ENCODE measurements at places on chromosomes 16 and 17.
A peak's percentile ranks its signal among the peaks of the same experiment; 100 is the strongest.

- DNase-seq: no peak
Measured at GRCh38 chr17:74871356-74872076, 1.3 kb downstream of the FDXR start.

DNA sequence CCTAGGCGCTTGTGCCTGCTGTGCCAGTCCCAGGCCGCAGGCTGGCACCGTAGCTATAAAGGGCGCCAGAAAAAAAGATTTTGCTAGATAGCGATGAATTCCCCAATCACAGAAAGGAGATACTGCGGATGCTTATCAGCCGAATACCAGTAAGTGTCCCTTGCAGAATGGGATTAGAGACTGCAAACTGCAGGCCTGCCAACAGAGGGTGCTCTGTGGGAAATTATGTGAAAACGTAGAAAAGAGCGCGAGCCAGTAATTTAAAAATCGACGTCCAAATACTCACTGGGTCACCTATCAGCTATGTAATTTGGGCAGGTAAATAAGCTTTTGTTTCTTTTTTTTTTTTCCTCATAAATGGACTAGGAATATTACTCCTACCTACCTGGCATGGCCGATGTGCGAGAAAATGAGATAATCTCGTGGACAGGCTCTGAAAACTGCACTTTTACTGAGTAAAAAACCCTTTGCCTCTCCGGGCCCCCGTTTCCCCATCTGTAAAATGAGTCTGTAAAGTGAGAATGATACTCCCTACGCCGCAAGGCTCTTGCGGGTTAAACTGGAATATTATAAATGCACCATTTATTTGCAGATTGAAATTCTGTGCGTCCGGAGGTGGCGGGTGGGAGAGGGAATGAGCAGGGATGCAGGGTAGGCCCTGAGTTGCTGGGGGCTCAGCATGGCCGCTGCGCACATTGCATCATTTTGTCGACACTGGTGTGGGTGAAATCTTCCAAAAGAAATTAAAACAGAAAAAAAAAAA is 1.2 kb upstream of the COG1 start:
- DNase-seq: no peak

DNA sequence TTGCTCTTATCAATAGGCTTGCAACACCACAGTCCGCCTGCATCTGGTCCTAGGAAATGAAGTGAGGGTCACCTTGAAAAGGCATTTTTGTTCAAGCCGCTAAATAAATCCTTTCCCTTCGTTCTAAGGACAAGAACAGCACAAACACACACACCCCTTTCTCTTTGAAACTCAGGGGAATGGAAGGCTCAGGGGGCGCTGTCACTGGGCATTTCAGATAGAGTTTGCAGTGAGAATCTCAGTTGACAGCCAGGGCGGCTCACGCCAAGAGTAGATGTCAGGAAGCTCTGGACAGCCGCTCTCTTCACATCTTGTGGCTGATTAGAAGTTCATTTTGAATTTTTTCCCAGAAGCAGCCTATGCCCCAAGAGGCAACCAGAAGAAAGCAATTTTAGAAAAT is 39.8 kb downstream of the ABAT start:
- no peak for DNase-seq

GRCh38 chr17:50171371-50172071 is 5.7 kb downstream of the SGCA start:
- no peak for DNase-seq

GRCh38 chr17:15510361-15510760 is 42.9 kb upstream of the CDRT4 start:
- DNase-seq: no peak

DNA sequence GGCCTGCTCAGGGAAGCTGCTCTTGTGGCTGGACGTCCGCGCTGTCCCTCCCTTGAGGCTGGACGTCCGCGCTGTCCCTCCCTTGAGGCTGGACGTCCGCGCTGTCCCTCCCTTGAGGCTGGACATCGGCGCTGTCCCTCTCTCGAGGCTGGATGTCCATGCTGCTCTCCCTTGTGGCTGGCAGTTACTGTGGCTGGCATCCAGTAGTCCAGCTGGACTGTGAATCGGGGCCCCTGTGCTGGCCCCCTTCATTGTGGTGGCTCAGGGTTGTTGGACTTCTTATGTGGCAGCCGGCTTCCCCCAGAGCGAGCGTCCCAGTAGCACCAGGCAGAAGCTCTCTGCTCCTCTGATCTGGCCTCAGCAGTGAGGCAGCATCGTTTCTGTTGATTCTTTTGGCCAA is 141.5 kb downstream of the IRF8 start:
- no peak for DNase-seq

DNA sequence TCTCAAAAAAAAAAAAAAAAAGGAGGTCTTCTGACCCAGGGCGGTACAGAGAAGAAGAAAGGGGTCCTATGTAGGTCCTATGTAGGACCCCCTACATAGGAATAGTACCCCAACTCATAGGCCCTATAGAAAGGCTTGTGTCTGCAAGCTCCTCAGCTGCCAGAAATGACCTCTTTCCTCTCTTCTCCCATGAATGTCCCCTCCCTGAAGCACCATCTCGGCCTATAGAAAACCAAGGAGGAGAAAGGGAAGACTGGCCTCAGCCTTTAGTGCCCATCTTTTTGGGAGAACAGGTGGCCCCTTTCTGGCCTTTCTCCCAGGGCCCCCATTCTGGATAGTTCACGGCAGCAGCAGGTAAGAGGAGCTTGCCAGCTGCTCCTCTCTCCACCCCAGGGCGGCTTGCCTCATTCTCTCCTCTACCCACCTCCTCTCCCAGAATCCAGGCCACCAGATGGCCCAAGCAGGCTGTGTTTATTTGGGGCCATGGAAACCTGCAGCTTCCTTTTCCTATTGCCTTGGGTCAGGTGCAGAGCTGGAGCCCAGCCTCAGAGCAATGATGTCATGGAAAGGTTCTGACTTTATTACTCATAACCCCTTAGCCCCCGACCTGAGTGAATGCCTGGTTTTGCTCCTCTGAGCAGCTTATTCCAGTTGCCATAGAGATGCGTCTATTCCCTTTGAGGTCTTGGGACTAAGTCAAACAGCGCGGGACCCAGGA is 1.6 kb upstream of the MRPL58 start:
- peak; percentile 88 for DNase-seq

DNA sequence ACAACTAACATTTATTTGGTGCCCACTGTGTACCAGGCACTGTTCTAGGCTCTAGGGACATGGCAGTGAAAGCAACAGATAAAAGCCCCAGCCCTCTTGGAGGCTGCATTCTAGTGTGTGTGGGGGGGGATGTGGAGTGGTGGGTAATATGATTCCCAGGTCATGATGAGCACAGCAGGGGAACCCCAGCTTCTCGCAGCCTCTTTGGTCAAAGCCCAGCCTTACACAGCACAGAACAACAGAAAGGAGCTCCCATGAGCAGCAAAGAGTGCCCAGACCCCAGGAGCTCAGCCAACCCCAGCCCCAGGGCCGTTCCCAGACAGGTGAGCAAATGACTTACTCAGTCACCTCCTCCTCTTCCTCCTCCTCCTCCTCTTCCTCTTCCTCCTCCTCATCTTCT is 21.9 kb downstream of the CNGB1 start:
- DNase-seq: no peak

GRCh38 chr17:17719966-17720543 is 38.8 kb downstream of the RAI1 start:
- DNase-seq: no peak

DNA sequence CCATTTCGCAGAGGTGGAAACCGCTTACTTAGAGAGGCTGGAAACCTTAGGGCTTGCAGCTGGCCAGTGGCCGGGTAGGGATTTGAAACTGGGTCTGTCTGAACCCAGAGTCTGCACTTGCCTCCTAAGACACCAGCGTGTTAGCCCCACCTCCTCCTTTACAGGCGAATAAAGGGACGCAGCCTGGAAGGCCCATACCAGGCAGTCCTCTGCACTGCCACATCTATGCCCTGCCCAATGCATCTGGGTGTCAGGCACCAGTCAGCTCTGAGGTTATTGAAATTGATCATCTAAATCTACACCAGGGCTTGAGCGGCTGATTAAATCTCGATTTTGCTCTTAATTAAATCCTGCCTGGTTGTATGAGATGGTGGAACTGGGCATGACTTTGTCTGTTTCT is 19.9 kb upstream of the NAGS start:
- no peak for DNase-seq

DNA sequence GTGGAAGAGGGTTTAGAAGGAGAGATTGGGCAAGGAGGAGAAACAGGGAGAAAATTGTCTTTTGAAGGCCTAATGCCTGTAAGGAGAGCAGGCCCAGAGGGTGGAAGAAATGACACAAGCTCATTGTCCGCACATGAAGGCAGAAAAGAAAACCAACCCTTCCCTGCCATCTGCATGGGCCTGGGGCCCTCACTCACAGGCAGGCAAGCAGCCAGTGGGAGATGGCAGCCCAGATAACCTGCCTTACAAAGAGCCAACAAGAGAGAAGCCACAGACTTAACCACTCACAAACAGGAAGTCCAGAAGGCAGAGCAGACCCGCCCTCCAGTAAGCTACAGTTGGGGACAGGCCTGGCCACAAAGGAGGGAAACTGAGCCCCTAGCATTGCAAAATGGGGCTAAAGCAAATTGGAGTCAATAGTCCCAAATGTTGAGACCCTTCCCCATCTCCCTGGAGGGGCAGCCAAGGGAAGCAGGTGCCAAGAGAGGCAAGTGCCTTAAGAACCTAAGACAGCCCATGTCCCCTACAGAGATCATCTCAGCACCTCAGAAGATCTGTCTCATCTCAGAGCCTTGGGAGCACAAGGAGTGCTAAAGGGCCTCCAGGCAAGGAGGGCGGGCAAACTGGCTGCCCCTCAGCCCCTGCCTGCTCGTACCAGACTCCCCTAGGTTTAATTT is 7.3 kb upstream of the TSPOAP1 start:
- peak; percentile 65 for DNase-seq

DNA sequence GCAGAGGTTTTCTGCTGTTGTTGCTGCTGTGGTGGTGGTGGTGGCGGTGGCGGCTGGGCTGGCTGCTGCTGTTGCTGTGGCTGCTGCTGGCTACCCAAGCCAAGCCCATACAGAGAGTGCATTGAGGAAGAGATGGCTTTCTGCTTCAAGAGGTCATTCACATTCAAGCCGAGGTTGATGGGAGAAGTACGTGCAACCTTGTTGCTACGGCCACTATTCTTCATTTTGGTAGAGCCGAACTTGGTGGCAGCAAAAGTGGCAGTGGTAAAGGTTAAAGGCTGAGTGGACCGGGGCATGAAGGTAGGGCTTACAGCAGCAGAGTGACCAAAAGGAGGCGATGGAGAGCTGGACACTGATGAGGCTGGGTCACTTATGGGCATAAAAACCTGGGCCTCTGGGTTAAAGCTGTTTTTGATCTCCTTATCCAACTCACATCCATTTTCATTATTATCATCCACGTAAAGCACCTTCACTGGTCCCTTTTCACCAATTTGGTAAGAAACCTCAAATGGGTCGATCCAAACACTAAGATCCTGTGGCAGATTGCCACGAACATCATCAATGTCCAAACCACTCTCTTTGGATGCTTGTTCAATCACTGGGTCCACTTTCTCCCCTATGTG is 2.8 kb downstream of the TOB1 start:
- no peak for DNase-seq

DNA sequence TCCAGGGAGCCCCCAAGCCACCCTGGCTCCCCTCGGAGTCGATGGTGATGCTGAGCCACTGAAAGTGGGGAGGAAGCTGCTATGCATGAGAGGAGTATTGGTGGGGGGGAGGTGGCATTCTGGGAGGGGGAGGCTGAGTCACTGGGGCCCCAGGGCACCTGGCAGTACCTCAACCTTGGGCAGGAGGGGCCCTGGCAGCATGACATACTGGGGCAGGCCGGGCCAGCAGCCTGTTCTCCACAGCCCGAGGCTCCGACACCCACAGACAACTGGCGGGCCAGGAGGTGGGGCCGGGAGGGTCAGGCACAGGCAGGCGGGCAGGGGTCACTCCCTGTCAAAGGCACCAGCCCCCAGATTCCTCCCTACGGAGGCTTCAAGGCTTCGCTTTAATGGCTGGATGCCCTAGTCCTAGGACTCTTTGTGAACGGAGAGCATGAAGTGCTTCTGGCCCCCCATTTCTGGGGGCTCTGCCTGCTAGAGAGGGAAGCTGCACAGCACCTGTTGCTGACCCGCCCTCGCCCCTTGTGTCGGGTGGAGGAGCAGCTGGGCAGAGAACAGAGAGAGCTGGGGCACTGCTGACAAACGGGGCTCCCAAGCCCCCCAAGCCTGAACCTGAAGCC is 928 bp downstream of the CASKIN2 start:
- DNase-seq: peak; percentile 73

DNA sequence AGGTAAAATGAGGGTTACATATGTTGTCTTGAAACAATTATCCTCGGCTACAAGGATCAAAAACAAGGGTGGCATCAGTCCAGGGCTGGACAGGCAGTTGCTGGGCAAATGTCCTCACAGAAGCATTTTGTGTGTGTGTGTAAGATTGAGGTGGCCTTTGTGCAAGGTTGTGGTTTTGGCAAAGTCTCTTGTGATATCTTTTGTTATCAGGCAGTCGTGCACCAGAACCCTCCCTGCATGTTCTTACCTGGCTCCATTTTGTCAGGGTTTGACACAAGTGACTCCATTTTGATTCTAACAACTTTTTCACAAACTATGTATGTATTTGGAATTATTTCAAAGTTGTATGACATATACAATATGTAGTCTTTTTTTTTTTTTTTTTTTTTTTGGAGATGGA is 20.0 kb downstream of the CHAD start:
- DNase-seq: no peak

- no peak for DNase-seq
Measured at GRCh38 chr16:52528393-52529065, 18.4 kb downstream of the TOX3 start.

DNA sequence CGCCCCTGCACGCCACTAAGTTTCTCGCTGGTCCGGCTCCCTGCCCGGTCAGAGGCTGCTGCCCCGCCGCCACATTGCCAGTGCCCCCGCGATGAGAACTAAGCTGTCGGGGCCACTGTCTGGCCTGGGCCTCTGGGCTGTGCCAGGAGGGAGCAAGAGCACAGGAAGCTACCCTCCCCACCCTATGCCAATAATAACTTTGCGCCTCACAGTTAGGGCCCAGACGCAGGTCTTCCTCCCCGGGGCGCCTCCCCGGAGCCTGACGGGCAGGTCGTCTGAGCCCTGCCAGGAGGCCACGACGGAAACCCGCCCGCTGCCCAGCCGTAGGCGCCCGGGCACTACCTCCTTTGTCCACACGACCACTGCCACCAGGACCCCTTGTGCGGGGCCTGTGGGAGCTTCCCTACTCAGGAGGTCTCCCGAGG is 1.5 kb downstream of the ZFPM1 start:
- no peak for DNase-seq

- DNase-seq: no peak
Measured at GRCh38 chr17:75091855-75092327, 4.1 kb downstream of the SLC16A5 start.

GRCh38 chr17:13728781-13729180 is 127.1 kb upstream of the HS3ST3A1 start:
- DNase-seq: no peak

DNA sequence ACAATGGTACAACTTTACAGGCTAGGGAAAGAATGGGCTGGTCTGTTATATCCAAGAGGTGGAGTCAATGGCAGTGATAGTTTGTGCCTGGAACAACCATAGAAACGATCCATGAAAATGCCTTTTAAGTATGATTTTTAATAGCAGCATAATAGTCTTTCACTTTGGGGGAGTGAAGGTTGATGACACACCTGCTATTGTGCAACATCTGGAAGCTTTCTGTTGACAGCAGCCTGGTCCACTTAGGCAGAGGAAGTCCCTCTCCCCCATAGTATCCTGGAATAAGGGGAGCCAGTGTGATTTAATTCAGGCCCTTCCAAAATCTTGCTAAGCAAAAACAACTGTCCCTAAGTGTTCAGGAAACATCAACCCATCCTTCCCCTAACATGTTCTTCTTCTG is 56.3 kb upstream of the HS3ST4 start:
- DNase-seq: no peak

- DNase-seq: no peak
Measured at GRCh38 chr16:29818082-29818481, 2.1 kb downstream of the PAGR1 start.
